ENCODE measurements at places on chromosomes 13 and 19. TPM values are rescaled to one million over a fixed set of nuclear protein-coding genes. Genes with fewer than 3 reads are reported as not detected.

OR10H1 gene
- total RNA-seq, result not detected

- DNase-seq, result no peak
- no peaks in the 10 kb centered on the region for H3K27me3 ChIP-seq
- no peaks in the 10 kb centered on the region for H3K36me3 ChIP-seq
- no peak overlapping the region for H3K27ac ChIP-seq
- H3K4me1 ChIP-seq, result peaks cover 3% of the 10 kb centered on the region
Observed at GRCh38 chr13:27177852-27178251, 6.2 kb upstream of the USP12 start.

DNA sequence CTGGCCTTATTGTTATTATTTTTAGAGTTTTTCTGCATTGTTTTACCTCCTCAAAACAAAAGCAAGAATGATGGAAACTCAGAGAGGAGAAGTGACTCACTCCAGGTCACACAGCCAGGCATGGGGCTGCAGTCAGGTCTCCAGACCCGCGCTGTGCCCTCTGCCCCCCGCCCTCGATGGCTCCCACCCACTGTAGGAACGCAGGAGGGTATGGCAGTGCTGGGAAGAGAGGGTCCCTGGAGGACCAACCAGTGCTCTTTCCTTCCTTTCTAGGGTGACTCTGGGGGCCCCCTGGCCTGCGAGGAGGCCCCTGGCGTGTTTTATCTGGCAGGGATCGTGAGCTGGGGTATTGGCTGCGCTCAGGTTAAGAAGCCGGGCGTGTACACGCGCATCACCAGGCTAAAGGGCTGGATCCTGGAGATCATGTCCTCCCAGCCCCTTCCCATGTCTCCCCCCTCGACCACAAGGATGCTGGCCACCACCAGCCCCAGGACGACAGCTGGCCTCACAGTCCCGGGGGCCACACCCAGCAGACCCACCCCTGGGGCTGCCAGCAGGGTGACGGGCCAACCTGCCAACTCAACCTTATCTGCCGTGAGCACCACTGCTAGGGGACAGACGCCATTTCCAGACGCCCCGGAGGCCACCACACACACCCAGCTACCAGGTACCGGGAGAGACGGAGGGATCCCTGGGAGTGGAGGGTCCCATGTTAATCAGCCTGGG lies 5.6 kb downstream of the TIMM13 start:
- DNase-seq, result no peak
- peaks cover 5% of the 10 kb centered on the region for H3K4me1 ChIP-seq
- H3K36me3 ChIP-seq, result peaks cover 8% of the 10 kb centered on the region
- H3K4me3 ChIP-seq, result no peak overlapping the region

- H3K27ac ChIP-seq, result no peak overlapping the region
- no peaks in the 10 kb centered on the region for H3K36me3 ChIP-seq
- DNase-seq, result no peak
- H3K27me3 ChIP-seq, result peaks cover 54% of the 10 kb centered on the region
- H3K4me1 ChIP-seq, result no peaks in the 10 kb centered on the region
Observed at GRCh38 chr19:29266603-29267002, 53.7 kb upstream of the UQCRFS1 start.

GRCh38 chr13:31775686-31776085 lies 36.4 kb downstream of the RXFP2 start:
- no peak overlapping the region for H3K4me3 ChIP-seq
- H3K27me3 ChIP-seq, result peaks cover 9% of the 10 kb centered on the region
- H3K27ac ChIP-seq, result no peak overlapping the region
- H3K36me3 ChIP-seq, result no peaks in the 10 kb centered on the region
- DNase-seq, result no peak

DNA sequence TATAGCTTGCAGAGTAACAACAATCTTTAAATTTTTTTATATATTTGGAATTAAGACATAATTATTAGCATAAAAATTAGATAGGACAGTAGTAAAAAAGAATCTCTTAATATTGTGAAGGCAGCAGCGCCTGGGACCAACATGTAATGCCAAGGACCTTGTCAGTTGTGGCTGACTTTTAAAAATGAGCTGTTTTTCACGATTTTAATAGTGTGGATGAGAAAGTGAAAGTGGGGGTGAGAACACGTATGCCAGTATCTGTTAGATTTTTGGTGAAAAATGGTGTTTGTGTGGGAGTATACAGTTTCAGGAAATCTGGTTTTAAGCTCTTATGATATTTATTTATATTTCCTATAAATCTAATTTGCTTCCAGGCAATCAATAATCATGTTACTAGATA lies 125.2 kb downstream of the LMO7 start:
- H3K36me3 ChIP-seq, result peaks cover 17% of the 10 kb centered on the region
- H3K4me1 ChIP-seq, result peaks cover 29% of the 10 kb centered on the region
- H3K27me3 ChIP-seq, result no peaks in the 10 kb centered on the region
- no peak overlapping the region for H3K4me3 ChIP-seq
- no peak overlapping the region for H3K27ac ChIP-seq

DNA sequence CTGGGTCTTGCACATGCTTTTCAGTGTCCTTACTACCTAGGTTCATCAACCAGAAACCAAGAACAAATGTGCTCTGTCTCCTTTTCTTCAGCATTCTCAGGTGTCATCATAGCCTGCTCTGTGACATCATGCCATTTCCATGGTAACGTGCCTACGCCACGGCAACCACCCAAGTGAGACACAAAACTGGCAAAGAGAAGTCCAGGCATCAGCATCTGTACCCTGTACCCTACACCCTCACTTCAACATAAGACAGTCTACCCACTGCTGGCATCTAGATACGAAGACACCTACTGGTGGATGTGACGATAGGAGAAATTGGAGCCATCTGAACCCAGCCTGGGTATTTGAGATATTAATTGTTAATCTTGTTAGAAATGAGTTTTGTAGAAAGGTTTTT lies 13.3 kb downstream of the ZC3H4 start:
- DNase-seq, result no peak
- H3K4me1 ChIP-seq, result peaks cover 28% of the 10 kb centered on the region
- no peaks in the 10 kb centered on the region for H3K27me3 ChIP-seq

GRCh38 chr19:42469311-42470235 lies 26.8 kb upstream of the CXCL17 start:
- H3K4me1 ChIP-seq, result peaks cover 13% of the 10 kb centered on the region
- DNase-seq, result no peak
- no peaks in the 10 kb centered on the region for H3K36me3 ChIP-seq
- no peak overlapping the region for H3K27ac ChIP-seq
- peaks cover 12% of the 10 kb centered on the region for H3K27me3 ChIP-seq

- H3K4me1 ChIP-seq, result peaks cover 7% of the 10 kb centered on the region
- H3K36me3 ChIP-seq, result no peaks in the 10 kb centered on the region
- no peak for DNase-seq
- H3K27ac ChIP-seq, result no peak overlapping the region
- H3K4me3 ChIP-seq, result no peak overlapping the region
- H3K27me3 ChIP-seq, result peaks cover 1% of the 10 kb centered on the region
Observed at GRCh38 chr13:29684441-29684840, 89.0 kb upstream of the SLC7A1 start.

DNA sequence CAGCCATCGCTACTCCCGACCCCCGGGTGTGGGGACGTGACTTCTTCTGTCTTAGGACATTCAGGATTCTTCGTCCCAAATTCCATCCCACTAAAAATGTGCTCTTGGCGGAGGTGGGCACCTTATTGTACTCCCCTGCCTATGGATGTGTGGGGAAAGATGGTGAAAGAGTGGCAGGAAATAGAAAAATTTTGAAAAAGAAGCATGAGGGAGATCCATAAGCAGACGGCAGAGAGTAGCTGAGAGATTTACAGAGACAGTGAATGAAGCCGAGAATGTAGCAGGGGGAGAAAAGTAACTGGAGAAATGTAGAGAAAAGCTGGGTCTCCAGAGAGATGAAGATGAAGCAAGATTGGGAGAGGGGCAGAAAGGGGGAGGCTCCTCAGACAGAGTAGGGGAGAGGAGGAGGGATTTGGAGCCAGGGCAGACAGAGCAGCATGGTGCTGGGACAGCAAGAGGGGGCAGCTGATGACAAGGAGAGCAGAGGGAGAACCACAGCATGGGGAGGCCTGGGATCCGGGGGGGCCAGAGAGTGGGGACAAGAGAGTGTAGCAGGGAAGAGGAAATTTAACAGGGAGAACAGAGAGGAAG lies 843 bp downstream of the ZNF610 start:
- H3K36me3 ChIP-seq, result peaks cover 21% of the 10 kb centered on the region
- H3K27ac ChIP-seq, result peak overlapping the region; percentile 98
- H3K4me3 ChIP-seq, result peak overlapping the region; percentile 94
- no peak for DNase-seq
- H3K4me1 ChIP-seq, result peaks cover 12% of the 10 kb centered on the region
- no peaks in the 10 kb centered on the region for H3K27me3 ChIP-seq

GRCh38 chr13:63288576-63288975 lies 1872.9 kb upstream of the PCDH20 start:
- peaks cover 3% of the 10 kb centered on the region for H3K4me1 ChIP-seq
- no peak overlapping the region for H3K4me3 ChIP-seq
- no peak for DNase-seq
- H3K27me3 ChIP-seq, result no peaks in the 10 kb centered on the region

- peak overlapping the region; percentile 30 for H3K27ac ChIP-seq
- peaks cover 41% of the 10 kb centered on the region for H3K4me1 ChIP-seq
- no peak overlapping the region for H3K4me3 ChIP-seq
- DNase-seq, result no peak
- no peaks in the 10 kb centered on the region for H3K36me3 ChIP-seq
- no peaks in the 10 kb centered on the region for H3K27me3 ChIP-seq
Observed at GRCh38 chr13:71801781-71802180, 65.2 kb downstream of the DACH1 start.

DNA sequence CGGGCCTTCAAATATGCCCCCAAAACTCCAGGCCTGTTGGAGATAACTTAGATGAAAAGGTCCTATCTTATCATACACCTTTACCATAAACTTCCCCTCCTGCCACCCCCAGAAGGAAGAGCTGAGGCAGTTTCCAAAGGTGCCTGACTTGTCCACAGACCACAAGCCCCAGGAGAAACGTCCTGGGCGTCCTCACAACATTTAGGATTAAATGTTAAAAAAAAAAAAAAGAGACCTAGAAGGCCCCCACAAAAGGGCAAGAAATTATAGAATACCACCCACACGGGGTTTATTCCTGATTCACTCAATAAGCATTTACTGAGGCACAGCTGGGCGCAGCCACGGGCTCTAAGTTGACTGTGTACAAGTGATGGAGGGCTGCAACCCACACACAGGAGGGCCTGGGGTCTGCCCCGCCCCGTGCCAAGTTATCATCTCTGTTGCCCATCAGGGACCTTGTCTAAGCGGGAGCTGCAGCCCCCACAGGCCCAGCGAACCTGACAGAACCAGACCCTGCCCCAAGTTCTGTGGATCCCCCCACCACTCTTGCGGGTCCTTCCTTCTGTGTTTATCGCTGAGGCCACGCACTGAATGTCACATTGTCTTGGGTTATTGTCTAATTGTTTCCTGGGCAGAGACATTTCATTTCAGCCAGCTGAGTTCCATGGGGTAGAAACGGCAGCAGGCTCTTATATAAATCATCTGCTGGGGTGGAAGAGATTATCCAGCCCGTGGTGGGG lies 83.0 kb upstream of the TM9SF2 start:
- H3K36me3 ChIP-seq, result no peaks in the 10 kb centered on the region
- H3K27ac ChIP-seq, result no peak overlapping the region
- peaks cover 19% of the 10 kb centered on the region for H3K27me3 ChIP-seq
- DNase-seq, result no peak

DNA sequence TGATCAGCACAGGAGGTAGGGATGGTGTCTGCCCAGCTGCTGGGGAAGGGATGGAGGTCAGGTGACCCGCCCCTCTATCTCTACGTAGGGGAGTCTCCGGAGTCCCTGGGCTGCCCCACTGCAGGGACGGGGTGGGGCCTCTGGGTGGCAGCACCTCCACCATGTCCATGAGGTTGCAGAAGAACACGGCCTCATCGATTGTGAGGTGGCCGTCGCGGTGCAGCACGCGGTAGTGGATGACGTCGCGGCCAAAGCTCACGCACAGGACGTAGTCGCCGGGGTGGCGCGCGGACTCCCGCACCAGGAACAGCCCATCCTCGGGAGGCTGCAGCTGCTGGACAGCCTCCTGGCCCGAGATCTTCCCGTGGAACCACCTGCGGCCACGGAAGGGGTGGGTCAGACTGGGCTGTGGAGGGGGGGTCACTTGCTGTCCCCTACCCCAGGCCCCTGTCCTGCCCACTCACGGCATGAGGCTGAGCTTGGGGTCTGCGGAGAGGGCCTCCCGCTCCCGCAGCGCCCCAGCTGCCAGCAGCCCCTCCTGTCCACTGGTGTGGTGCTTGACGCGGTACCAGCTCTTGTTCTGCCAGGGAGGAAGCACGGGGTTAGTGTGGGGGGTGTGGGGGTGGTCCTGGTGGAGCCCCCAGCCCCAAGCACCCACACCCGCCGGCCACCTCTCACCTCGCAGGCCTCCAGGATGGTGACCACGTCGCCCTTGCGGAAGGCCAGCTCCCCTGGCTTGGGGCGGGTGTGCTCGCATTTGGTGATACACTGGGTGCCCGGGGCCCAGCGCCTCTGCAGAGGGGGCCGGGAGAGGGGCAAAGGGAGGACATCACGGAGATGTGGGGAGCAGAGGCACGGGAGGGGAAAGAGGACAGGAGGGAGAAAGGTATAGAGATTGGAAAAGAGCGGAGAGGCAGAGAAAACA lies 2.3 kb downstream of the MATK start:
- no peak for DNase-seq
- peaks cover 12% of the 10 kb centered on the region for H3K36me3 ChIP-seq
- peak overlapping the region; percentile 23 for H3K4me3 ChIP-seq
- H3K4me1 ChIP-seq, result peaks cover 2% of the 10 kb centered on the region
- no peak overlapping the region for H3K27ac ChIP-seq

DNA sequence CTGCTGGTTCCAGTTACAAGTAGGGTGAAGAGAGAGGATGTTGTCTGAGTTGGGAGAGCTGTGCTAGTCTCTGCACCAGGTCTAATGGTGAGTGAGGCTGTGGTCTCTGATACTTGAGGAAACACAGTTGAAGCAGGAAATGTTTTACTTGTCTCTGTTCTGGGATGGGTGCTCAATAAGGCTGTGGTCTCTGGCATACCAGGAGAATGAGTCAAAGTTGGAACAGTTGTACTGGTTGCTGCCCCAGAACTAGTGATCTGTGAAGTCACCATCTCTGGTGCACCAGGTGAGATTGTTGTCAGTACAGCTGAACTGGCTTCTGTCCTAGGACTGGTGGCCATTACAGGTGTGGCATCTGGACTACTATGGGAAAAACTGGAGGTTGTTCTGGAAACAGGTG lies 74.7 kb downstream of the MUC16 start:
- H3K4me3 ChIP-seq, result no peak overlapping the region
- H3K27me3 ChIP-seq, result no peaks in the 10 kb centered on the region
- H3K36me3 ChIP-seq, result peaks cover 4% of the 10 kb centered on the region

DNA sequence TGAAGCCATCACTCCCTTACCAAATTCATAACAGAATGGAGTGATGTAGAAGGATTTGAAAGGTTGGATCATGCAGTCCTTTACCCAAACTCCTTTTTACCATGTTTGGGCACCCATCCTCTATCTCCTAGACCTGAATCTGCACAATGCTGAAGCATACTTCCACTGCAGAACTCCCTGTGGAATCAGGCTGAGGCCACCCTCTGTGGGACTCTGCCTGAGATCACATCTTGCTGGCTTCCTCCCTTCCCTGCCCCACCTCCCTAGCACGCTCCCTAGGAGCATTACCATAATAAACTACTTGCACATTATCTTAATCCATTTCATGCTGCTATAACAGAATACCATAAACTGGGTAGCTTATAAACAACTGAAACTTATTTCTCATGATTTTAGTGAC lies 68.4 kb upstream of the VSTM2B start:
- H3K4me3 ChIP-seq, result no peak overlapping the region
- no peaks in the 10 kb centered on the region for H3K36me3 ChIP-seq
- no peak overlapping the region for H3K27ac ChIP-seq
- H3K4me1 ChIP-seq, result no peaks in the 10 kb centered on the region
- H3K27me3 ChIP-seq, result peaks cover 23% of the 10 kb centered on the region

Measured in mesothelial cell of epicardium (in vitro differentiated cells).